ENCODE measurements at places on chromosomes 1 and 21.

DNA sequence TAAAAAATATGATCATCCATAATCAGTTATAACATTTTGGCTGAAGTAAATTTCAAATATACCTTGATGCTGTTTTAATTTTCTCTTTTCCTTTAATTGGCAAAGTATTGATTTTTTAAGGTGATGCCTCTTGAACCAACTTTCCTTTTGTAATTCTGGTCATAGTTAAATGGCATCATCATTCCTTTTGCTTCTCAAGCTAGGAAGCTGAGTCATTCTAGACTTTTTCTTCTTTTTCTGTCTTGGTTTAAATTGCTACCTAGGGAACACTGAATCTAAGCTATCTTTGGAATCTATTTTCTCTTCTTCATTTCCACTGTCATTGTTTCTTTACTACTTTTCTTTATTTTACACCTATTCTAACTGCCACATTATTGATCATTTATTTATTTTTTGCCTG is 162.7 kb downstream of the HMCN1 start:
- DNase-seq: peak; percentile 3

DNA sequence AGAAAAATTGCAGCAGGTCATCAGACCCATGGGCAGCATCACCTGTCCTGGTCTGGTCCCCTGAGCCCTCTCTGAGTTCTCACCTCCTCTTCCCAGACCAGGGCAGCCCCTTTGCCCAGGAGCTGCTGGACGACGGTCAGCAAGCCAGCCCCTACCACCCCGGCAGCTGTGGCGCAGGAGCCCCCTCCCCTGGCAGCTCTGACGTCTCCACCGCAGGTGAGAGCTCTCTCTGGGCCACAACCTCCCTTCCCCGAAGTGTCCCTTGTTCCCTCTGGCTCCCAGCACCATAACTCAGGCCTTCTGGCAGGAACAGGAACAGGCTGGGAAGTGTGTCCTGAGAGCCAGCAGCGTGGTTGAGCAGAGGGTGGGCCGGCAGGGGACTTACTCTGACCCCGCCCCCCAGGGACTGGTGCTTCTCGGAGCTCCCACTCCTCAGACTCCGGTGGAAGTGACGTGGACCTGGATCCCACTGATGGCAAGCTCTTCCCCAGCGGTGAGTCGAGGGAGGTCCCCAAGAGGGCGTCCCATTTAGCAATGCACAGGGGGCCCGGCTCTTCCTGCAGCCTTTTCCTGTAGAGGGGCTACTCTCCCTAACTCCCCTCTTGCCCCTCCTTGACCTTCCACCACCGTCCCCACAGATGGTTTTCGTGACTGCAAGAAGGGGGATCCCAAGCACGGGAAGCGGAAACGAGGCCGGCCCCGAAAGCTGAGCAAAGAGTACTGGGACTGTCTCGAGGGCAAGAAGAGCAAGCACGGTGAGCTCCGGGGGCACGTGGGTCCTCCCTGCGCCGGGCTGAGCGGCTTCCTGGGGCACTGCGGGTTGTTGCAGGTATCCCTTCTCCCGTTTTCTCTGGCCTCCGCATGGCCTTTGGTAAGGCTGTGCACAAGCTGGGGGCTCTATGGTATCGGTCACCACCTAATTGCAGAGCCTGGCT is 2.4 kb downstream of the ELF3 start:
- no peak for DNase-seq

DNA sequence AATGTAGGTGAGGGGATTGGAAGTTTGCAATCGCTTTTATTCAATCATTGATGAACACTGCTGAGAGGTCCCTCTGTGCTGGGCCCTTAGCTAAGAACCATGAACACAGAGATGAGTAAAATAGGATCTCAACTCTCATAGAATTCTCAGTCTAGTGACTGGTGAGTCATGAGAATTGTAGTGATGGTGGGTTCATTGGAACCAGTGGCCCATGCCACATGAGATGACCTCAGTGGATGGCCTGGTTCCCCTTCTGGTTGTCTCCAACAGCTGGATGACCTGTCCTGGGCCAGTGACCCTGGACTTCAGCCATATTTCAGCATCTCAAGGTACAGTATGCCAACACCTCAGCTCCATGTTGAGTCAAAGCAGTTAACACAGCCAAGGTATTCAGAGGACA is 21.3 kb upstream of the S100A10 start:
- no peak for DNase-seq

- DNase-seq: no peak
Measured at GRCh38 chr1:198174297-198174696, 17.5 kb downstream of the NEK7 start.

- DNase-seq: no peak
Measured at GRCh38 chr1:180278596-180279395, 48.7 kb downstream of the LHX4 start.

DNA sequence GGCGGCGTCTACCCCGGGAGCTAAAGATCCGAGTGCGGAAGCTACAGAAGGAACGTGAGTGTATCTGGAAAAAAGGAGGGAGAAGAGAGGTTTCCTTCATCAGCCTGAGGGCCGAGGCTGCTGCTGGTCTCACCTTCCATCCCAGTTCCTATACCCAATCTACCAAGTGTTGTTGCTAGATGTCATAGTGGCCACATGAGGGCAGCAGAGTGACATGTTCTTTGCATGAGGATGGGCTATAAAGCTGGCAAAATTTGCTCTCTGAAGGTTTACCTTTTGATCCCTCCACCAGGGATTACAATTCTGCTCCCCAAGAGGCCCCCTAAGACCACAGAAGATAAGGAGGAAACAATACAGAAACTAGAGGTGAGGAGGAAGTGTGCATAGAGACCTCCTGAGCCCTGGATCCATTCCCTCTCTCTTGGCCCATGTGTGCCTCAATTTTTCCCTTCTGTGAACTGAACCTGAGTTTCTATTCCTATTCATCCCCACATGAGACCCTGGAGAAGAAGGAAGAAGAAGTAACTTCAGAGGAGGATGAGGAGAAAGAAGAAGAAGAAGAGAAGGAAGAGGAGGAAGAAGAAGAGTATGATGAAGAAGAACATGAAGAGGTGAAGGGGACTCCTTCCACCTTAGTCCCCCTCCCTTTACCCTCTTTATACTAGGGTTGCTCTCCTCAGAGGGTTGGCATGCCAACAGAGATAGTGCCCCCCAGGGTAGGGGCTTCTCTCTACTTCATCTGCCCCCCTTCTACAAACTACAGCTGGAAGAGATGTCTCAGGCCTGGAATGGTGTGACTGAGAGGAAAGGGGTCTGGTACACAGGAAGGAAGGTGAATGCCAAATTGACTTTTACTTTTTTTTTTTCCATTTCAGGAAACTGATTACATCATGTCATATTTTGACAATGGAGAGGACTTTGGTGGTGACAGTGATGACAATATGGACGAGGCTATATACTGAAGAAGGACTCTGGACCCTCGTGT is 13.3 kb downstream of the POLR3GL start:
- DNase-seq: peak; percentile 79

DNA sequence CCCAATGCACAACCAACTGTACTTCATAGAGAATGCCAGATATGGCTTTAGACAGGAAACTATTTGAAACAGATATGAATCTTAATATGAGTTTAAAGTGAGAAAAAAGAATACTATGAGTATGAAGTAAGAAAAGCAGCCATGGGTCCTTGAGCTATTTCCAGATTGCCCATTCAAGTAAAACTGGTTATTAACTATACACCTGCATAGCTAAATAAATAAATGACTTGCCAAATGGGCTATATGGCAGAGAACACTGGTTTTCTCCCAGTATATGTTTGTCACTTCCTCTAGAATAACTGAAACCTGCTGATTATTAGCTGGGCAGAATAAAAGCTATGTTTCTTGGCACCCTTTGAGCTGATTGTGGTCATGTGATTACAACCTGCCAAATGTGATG is 17.0 kb upstream of the CD1C start:
- no peak for DNase-seq

DNA sequence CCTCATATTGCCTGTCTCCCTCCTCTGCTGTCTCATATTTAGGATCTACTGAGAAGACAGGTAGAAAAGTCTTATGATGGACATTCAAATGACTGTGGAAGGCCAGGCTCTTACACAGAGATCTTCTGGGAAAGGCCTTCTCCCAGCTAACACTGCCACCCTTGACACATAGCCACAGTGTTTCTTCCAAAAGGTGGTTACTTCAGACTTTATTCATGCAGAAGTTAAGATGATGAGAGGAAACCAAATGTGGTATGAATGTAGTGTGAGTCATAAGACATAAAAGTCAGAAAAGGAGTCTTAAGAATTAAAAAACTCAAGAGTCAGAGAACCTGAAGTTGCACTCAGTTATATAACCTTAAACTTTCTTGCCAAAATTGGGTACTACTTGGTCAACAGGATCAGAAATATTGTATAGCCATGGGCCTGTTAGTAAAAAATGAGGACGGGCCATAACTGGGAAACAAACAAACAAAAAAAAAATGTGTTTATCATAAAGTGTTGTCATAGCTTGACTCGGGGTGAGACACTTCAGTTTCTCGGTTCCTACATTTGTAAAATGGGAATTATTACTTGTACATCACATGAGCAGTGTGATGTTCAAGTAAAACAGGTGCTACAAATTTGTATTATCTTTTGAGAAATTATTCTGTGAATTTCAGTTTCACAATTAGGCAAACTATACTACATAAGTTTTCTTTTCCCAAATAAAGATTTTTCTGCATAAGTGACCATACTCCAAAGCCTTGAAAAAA is 1.2 kb upstream of the DENND1B start:
- peak; percentile 71 for DNase-seq

GRCh38 chr1:33388805-33389771 is 41.8 kb downstream of the PHC2 start:
- DNase-seq: no peak

DNA sequence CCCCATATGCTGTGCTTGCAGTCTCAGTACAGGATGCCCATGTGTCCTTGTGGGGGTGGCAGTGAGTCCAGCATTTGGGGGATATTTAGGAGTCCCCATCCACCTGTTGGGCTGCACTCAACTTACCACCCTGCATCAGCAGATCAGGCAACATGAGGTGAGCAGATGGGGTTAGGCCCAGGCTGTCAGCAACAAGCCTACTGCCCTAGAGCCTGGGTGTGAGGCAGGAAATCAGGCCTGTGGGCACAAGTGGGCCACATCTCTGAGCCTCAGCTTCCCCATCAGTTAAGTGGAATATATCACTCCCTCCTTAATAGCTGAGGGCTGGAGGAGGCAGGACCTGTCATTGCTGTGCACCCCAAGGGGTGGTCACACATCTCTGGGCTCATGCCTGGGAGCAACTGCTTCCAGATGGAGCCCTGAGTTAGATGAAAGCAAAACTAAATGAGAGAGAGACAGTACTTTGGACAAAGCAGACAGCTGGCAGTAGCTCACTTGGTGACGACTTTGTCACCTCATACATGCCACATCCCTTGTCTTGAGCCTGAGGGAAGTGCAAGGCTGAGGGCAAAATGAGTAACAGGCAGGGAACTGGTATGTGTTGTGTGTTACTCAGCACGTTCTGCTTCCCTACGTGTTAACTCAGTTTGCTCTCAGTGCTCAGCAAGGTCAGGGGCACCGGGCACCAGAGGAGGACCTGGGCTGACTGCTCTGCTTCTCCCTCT is 48.4 kb downstream of the TRIM11 start:
- DNase-seq: no peak

DNA sequence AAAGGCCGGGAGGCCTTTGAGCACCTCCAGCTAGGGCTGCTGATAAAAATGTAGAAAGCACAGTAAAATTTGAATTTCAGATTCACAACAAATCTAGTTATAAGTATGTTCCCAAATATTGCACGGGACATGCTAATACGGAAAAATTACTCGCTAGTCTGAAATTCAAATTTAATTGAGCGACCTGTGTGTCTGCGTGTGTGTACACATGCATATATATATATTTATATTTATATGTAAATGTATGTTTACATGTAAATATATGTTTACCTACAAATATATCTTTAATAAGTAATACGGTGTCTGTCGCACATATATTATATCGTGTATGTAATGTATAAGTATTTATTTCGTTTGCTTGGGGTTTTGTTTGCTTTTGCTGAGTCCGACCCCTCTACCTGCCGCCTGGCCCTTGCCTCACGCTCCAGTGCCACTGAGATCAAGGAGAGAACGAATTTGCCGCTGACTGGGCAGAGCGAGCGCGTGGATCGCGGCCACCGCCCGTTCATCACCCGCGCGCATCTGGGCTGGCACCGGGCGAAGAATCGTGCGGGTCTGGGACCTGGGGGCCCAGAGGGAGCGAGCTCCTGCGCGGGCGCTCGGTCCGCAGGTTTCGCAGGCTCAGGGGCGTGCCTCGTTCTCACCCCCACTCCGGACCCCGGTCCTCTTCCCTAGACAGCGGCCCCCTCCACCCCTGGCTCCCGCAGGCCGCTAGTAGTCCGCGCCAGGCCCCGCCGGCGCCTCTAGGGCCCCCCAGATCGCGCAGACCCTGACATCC is 534 bp upstream of the WRAP73 start:
- DNase-seq: no peak

- peak; percentile 47 for DNase-seq
Measured at GRCh38 chr1:79373481-79374125, 367.1 kb upstream of the ADGRL4 start.

DNA sequence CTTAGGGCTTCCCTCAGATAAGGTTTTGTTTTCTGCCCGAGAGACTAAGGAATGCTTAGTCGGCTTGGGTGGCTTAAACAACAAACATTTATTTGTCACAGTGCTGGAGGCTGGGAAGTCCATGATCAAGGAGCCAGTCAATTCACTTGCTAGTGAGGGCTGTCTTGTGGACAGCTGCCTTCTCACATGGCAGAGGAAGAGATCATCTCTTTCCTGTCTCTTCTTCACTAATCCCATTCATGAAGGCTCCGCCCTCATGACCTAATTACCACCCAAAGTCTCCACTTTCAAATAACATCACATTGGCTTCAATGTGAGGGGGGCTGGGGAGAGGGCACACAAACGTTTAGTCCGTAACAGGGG is 50.5 kb upstream of the IL12RB2 start:
- no peak for DNase-seq

- no peak for DNase-seq
Measured at GRCh38 chr1:187034501-187034900, 205.8 kb downstream of the PLA2G4A start.

Measured in kidney glomerular epithelial cell (primary cell).